ENCODE measurements at places on chromosomes 13 and 19. TPM values are rescaled to one million over a fixed set of nuclear protein-coding genes. Genes with fewer than 3 reads are reported as not detected.

GRCh38 chr19:4428326-4428975, 26.0 kb downstream of the CHAF1A start:
- DNase-seq = no peak

DNA sequence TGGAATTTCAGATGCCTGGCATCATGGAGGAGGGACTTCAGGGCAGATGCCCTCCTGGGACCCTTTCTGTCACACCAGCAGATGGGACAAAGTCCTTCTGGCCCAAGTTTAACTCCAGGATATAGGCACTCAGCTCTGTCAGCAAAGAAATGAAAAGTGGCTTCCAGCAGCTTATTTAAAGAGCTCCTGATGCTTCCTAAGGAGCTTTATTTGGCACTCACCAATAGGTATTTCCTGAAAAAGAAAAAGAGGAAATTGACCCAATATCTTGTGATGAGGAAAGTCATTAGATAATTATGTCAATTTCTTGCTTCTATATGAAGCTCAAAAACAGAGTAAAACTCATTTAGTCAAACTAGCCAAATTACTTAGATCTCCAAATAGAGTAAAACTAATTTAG, 224.6 kb downstream of the RAP2A start:
- no peak for DNase-seq

- no peak for DNase-seq
Measured at GRCh38 chr19:3844596-3844995, 24.2 kb downstream of the ZFR2 start.

GRCh38 chr19:15252398-15253018, 20.3 kb upstream of the EPHX3 start:
- no peak for DNase-seq

EDNRB gene
- polyA plus RNA-seq = not detected

ARL11 gene
- polyA plus RNA-seq = 3.3 TPM

IGFL1 gene
- 0.15 TPM for polyA plus RNA-seq

CEACAM16 gene
- not detected for polyA plus RNA-seq

TSHZ3 gene
- polyA plus RNA-seq = 0.07 TPM

UBE2M gene
- polyA plus RNA-seq = 62.5 TPM

GRIN2D gene
- polyA plus RNA-seq = not detected

DNA sequence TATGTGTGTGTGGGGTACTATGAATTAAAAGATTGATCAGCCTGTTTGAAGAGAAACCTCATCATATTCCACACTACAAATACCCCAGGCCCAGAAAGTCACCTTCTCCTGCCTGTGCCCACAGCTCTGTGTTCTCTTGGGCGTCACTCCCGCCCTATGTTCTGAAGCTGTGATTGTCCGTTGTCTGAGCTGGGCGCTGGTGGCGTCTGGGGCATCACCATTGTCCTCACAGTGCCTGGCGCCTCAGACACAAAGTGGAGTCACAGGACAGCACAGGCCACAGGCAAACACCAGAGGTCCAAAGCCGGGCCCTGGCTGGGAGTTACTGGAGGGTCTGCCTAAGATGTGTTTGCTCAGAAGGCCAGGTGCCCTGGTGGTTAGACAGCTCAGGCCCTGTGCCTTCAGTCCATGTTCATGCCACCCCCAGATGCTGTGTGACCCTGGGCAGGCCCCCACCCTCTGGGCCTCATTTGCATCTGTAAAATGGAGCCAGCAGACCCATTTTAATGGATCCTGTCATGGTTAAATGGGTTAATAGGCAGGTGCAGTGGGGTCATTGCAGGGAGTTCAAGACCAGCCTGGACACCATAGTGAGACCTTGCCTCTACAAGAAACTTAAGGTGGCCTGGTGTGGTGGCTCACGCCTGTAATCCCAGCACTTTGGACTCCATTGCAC, 34.5 kb downstream of the DNM2 start:
- DNase-seq = no peak

PIP5K1C gene
- polyA plus RNA-seq = 10.4 TPM

DNA sequence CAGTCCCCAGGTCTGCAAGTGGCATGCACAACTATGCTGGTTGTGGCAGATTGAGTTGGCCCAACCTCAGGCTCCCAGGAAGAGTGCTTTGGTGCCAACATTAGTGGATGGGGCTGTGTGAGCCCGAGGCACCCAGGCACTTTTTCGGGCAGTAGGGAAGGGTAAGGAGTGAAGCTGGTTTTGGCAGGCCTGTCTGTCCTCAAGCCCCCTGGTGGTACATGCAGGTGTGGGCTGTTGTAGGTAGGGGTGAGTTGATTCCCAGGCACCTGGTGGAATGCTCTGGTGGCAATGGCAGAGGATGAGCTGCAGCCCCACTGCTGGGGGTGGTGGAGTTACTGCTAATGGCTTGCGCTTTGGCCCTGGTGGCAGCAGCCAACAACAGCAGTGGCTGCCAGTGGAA, 723.7 kb upstream of the SLITRK1 start:
- DNase-seq = no peak

Data from B cell (primary cell).